ENCODE measurements at places on chromosomes 12 and 14.

DNA sequence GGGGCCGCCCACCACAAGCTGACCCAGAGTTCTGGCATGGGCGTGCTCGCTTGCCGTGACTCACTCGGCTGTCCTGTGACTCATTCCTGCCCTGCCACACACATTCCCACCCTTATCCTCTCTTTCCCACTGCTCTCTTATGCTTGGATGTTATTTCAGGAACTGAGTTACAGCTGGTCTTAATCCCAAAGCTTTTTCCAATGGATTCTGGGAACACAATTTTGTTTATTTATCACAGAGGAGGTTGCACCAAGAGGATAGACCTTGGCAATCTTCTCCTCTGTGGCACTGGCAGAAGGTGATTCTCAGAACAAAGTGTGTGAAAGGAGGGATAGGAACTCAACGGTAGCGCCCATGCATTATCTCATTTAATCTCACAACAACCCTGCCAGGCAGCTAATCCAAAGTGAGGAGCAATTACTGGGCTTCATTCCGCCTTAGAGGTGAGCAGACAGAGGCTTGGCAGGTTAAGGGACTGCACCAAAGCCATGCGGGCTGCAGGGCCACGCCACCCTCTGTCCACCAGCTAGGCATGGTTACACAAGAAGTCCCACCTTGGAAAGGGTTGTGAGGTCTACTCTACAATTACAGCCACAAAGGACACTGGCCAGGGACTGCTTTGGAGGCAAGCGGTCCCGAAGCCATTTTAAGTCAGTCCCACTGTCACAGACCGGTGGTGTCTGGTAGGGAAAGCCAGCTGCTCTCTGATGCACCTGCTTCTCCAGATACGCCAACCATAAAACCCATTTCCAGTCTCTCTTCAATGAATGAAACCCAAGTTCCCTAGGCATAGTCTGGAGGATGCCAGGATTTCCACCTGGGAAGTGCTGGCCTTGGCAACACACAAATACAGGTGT lies 32.9 kb downstream of the SYNE3 start:
- DNase-seq = no peak

- DNase-seq = no peak
These were observed 117.2 kb downstream of the RGS6 start for GRCh38 chr14:72049462-72049861.

DNA sequence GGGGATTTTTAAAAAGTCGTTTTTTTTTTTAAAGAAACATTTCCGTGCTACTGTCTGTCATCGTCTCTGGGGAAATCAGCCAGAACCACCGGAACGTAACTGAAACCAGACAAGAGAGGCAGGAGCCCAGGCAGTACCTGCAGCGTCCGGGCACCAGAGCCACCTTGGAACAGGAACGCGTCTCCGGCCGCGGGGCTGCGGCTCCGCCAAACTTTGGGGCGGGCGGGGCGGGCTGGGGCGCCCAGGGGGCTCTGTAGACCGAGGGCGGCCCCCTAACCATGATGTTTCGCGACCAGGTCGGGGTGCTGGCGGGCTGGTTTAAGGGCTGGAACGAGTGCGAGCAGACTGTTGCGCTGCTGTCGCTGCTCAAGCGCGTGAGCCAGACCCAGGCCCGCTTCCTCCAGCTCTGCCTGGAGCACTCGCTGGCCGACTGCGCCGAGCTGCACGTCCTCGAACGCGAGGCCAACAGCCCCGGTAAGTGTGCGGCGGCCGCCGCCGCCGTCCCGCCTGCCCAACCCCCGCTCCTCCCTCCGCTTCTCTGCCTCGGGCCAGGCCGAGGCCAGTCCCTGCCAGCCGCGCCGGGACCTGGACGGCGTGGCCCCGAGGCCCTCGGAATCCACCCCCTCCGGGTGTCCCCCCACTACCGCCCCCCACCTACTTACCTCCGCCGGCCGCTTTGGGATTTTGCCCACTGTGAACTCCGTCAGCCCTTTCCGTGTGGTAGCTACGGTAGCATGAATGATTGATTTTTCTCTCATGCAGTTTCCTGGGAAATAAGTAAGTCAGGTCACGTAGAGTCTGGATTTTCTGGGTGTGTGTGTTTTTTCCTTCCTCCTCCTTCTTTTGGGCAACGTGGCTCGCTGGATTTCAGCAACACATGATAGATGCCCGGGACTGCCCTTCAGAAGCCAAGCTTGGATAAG lies 972 bp downstream of the SAMD4A start:
- peak; percentile 69 for DNase-seq

GRCh38 chr14:76245097-76245496 lies 93.4 kb downstream of the GPATCH2L start:
- DNase-seq = no peak

GRCh38 chr14:101193106-101193844 lies 289.8 kb upstream of the RTL1 start:
- DNase-seq = peak; percentile 7

DNA sequence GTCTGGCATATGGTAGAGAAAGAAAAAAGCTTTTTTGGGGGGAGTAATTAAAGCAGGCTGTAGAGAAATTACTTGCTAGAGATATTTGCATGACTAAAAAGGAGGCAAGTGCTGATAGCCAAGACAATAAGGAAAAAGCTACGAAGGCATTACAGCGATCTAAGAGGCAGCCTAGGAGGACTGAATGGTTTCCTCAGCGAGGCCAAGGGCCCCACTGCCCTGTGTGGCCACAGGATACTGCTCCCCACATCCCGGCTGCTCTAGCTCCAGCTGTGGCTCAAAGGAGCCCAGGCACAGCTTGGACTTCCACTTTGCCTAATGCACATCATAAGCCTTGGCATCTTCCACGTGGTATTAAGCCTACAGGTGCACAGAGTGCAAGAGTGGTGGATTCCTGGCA lies 53.6 kb downstream of the LRRIQ1 start:
- DNase-seq = no peak

- DNase-seq = no peak
These were observed 63.7 kb downstream of the DIP2B start for GRCh38 chr12:50568338-50569091.

DNA sequence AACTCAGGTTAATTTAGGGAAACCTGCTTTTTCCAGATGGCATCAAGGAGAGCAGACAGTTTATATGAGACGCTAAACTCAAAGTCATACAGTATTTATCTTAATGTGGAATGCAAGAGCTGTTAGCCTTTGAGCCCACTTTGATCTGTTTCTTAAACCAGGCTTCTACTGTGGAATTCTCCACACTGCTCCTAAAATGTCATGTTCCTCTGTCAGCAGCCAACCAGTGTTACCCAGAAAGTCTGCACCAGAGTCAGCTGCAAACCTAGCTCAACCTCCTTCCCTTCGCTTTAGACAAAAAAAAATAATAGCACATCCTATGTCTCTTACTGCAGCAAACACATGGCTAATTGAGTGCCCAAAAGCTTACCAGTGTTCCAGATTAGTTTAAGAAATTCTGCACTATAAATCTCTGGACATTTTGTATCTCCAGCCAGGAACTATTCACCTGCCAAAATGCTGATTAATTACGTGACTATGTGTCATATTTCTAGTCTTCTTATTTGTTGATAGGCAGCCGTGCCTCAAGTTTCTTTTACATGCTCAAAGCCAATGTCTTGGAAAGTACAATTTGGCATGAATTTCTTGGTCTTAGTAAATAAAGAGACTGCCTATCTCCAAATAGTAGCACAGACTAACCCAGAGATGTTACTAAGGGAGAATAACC lies 21.8 kb downstream of the ARMH4 start:
- no peak for DNase-seq

DNA sequence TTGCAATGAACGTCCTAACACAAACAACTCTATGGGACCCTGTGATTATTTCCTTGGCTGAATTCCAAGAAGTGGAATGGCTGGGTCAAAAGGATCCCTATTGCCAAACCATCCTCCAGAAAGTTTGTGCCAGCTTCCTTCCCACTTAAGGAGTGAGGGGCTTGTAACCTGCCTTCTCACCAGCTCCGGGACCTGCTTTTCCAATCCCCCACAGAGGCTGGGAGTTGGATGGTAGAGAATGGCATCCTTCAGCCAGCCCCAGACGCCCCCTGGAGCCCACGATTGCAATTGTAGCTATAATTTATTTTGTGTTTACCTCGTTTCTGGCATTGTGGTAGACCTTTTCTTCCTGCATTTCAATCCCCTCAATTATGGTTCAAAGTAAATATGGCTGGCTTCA lies 9.7 kb upstream of the ZDHHC22 start:
- no peak for DNase-seq

GRCh38 chr14:104040539-104040938 lies 45.0 kb upstream of the ASPG start:
- DNase-seq = no peak

- DNase-seq = no peak
These were observed 140.4 kb downstream of the RBM19 start for GRCh38 chr12:113825705-113826104.

DNA sequence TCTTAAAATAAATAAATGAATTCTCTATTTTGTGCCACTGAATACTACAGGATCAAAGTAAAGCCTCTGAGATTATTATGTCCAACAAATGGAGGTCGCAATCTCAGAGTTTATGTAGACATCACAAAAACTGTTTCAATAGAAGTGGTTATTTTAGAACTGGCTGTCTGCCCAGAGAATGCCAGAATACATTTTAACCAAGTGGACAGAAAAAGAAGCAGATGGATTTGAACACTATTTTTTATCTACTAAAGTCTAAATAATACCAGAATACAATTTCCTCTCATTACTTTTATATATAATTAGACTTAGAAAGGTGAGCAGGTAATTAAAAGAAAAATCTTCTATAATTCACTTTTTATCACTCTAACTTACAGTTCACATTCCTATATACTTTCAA lies 118.3 kb downstream of the MED13L start:
- no peak for DNase-seq

DNA sequence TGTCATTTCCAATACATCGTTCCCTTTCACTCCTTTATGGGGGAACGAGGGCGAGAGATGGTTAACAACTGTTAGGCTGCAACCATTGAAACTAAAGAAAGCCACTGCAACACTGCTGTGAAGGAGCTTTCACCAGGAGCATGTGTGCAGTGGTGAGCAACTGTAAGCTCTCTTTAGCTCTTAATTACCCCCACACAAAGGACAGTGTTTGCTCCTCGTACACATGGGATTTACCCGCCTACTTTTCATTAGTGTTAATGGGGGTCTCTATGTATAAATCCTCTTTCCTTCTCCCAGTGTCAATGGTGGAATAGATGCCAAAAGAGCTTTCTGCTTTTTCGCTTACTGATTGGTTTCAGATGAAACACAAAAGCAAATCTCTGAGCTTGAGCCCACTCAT lies 343.1 kb downstream of the FLRT2 start:
- DNase-seq = no peak

DNA sequence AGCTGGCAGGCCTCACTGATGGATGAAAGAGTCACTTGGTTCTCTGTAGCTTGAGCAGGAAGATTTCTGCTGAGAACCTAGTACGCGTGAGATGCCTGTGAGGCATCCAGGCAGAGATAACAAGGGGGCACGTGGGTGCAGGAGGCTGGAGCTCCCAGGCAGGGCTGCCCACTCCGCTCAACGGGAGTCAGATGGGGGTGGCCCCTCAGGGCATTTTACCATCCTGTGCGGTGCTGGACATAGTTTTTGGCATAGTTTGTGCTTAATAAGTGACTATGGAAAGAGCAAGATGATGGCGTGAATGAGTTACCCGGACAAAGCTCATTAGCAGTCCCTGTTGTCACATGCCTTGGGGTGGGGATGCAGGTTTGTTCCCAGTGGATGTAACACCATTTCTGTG lies 182.8 kb downstream of the TSPAN9 start:
- DNase-seq = no peak

GRCh38 chr14:91305650-91306431 lies 61.3 kb upstream of the GPR68 start:
- no peak for DNase-seq

GRCh38 chr14:42944284-42944683 lies 1337.6 kb downstream of the LRFN5 start:
- no peak for DNase-seq

GRCh38 chr12:1474041-1474573 lies 120.3 kb downstream of the FBXL14 start:
- peak; percentile 15 for DNase-seq

GRCh38 chr14:34164162-34164864 lies 213.4 kb upstream of the EGLN3 start:
- DNase-seq = no peak

DNA sequence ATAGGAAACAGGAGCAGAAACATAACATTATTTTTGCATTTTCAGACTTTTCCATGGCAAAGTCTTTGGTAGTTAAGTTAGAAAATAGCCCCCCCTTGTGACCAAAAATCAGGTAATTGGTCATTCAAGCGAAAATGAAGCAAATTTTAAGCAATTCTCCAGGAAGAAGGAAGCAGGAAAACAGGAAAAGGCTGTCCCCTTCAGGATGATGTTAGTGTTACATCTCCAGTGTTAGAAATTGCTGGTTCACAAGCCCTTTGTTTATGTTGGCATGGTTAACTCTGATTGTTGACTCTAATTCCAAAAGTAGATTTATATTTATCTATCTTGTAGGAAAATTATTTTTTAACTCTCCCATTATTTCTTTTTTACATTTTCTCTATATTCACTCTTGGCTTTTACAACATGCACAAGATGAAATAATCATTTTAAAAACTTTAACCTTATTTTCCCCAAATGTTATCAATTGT lies 18.8 kb upstream of the GAS2L3 start:
- no peak for DNase-seq

- DNase-seq = no peak
These were observed 57.0 kb downstream of the CCDC88C start for GRCh38 chr14:91360490-91361232.

DNA sequence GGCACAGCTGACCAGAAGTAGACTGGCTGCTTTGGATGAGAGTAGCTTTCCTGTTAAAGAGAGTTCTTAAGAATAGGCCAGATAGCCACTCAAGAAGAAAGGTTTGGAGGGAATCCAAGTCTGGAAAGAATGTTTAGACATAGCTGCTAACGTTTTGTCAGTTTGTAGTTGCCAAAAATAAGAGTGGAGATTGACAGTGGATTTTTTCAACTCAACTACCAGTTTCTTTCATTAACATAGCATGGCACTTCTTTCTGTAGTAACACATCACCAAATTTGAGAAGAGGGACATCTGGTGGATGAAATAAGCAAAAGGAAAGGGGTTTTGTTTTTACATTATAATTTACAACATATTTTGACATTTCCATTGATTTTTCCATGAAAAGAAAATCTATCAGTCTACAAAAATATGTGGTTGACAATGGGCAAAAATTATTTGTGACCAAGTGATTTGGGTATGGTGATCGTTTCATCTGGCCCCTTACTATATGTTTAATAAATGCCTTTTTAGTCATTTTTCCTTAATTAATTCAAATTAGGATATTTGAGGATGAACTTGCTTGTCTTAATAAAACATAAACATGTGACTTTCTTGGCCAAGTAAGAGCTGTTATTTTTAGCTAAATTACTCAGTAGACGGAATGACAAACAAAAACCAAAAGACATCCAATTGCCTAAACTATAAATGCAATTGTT lies 71.1 kb downstream of the PTPRR start:
- no peak for DNase-seq

- no peak for DNase-seq
These were observed 380.4 kb upstream of the DDHD1 start for GRCh38 chr14:53533384-53533970.

- DNase-seq = no peak
These were observed 257.8 kb downstream of the DPF3 start for GRCh38 chr14:72636094-72636493.

- no peak for DNase-seq
These were observed 64.7 kb downstream of the RPS6KA5 start for GRCh38 chr14:90995785-90996184.

GRCh38 chr14:92314182-92314581 lies 8.8 kb upstream of the SLC24A4 start:
- DNase-seq = no peak

Data from natural killer cell (primary cell).